ENCODE measurements at places on chromosomes 2 and 18.

GRCh38 chr2:54946220-54946805 lies 103.9 kb downstream of the RTN4 start:
- no peak for DNase-seq

GRCh38 chr2:11820650-11821049 lies 74.2 kb downstream of the LPIN1 start:
- no peak for DNase-seq

GRCh38 chr18:77147418-77147852 lies 14.9 kb upstream of the MBP start:
- DNase-seq = no peak

DNA sequence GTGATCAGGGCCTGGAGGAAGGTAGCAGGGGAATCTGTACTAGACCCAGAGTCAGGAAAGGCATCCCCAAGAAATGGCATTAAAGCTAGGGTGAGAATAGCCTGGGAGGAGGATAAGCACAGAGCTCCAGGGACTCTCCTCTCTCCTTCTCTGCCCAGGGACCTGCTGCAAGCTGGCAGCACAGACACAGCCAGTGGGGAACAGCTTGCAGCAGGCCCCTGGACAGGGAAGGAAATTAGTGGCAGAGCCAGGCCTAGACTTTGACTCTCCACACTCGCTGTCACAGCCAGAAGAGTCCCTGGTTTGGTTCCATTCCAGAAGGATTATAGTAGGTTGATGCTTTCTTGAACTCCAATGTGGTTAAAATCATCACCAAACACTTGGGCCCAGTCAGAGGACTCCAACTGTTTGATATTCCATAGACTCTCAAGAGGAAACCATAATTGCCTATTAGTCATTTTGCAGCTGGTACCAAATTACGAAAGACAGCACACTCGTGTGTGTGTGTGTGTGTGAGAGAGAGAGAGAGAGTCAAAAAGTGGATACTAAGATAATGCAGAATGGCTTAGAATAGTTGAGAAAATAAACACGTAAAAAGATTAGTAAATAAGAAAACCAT lies 95.5 kb upstream of the ATP8B1 start:
- DNase-seq = peak; percentile 58

GRCh38 chr2:241137276-241138190 lies 11.7 kb downstream of the PASK start:
- DNase-seq = no peak

DNA sequence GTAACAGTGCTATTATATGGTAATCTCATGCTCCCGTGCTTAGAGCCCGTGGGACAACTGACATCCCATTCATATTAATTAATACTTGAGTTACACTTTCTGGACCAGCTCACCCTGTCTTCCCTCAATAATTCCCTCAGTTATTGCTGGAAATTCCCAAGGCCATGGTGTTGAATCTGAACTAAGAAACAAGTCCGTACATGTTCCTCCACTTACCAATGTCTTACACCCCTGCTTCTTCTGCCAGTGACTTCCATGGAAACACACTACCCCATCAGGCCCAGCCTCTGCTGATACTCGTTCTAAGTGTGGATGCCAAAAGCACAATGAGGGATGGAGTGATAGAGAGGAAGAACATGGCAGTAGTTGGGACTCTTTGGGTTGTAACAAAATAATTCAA lies 193.7 kb downstream of the RND3 start:
- DNase-seq = no peak

DNA sequence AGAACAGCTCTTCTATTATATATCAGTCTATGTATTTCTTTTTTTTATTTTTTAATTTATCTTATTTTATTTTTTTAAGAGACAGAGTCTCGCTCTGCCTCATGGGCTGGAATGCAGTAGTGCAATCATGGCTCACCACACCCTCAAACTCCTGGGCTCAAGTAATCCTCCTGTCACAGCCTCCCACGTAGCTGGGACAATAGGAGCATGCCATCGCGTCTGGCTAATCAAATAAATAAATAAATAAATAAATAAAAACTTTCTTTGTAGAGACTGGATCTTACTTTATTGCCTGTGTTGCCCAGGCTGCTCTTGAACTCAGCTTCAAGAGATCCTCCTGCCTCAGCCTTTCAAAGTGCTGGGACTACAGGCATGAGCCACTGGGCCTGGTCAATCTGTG lies 117.0 kb downstream of the RBMS1 start:
- DNase-seq = no peak

DNA sequence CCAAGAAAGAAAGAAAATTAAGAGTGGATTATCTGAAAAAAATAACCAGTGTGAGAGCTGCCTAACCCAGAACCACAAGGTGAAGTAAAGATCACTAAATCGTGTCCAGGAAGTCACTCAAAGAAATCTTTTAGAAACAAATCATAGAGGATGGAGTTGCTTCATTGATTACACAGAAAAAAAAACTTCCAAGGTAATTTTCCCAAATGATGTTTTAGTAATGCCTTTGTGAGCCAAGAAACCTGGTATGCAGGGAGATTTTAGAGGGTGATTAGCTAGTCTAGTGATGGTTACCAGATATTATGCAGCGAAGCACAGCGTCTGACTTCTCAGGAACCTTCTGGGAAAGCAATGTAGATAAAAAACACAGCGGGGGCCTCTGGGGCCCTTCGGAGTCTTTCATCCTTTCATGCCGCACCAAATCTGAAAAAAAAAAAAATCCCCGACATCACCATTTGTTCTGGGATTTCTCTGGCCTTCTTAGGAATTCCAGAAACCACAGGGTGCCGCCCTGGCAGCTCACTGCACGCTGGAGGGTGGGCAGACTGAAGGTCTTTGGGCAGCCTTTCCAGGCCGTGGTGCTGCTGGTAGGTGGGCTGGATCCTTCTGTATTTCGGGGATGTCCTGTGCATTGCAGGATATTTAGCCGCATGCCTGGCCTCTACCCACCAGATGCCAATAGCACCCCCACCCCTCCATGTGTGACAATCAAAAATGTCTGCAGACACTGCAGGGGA lies 17.3 kb downstream of the ALPK2 start:
- no peak for DNase-seq

- DNase-seq = no peak
Observed at GRCh38 chr18:70442933-70443332, 154.1 kb downstream of the SOCS6 start.

- DNase-seq = no peak
Observed at GRCh38 chr2:112136096-112136495, 2.1 kb upstream of the FBLN7 start.

DNA sequence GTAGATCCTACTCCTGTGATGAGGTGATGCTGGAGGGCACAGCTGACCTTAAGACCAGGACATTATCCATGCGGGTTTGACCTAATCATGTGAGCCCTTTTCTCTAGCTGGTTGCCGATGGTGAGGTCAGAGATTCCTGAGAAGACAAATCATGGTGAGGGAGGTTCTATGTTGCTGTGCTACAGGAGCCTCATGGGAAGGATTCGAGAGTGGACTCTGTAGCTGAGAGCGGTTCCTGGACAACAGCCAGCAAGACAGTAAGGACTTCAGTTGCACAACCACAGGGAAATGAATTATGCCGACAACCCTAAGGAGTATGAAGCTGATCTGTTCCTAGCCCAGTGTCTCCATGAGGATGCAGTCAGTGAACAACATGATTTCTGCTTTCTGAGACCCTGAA lies 80.4 kb downstream of the EPB41L3 start:
- no peak for DNase-seq

DNA sequence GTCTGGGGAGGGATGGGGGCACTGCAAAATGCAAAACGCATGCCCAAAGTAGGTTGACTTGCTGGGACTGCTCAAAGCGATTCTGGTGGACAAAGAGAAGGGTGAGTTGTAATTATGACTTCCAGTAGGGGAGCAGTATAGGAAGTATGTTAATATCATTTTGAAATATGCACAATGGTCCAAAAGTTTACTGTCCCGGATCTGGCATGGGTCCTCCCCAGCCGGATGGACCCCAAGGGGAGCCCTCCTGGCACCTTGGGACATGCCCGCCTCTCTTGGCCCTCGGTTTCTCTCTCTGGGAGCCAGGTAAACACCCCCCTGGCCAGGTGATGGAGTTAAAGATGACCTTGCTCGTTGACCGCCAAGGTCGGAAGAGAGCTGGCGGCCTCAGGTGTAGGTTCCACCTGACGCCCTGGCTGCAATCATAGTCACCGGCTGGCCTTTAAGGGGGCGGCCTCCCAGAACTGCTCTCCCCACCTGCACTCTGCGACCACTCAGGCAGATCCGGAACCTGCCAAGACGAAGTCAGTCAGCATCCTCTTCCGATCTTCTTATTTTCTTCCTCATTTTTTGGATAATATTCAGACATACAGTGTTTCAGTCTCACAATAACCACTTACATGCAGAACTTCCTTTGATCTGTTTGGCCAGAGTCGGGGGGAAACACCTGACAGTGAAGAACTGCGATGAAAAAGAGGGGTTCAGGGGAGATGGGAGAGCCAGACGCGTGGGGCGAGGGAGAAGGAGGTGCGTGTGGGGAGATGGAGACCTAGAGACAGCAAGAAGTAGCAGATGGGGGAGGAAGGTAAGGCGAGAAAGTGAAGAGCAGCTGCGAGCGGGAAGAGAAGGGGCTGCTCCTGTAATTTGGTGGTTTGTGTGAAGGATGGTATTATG lies 148.3 kb downstream of the MEIS1 start:
- no peak for DNase-seq

DNA sequence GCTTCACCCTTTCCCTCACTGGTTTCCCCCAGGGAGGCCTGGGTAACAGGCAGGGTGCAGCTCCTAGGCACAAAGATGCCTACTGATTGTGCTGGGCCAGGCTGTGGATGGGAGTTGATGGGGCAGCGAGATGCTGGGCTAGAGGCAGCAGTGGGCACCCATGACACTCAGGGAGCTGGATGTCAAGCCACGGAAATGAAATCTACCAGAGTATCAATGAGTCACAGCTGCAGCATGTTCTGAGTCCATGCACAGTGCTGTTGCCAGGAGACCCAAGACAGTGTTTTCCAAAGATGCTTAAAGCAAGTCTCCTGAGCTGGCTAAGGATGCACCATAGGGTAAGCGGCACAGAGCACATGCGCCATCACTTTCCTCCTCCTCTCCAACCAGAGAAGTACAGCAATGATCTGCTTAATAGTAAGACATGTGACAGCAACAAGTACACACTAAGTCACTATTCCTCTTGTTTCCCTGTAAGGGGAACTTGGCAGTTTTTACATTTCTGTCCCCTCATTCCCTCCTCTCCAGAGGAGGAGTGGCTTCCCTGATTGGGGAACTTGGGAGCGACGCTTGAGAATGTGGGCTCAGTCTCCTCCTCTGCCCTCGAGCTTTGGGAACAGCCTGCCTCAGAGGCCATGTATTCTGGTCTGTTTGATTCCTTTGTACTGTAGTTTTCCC lies 57.2 kb downstream of the CDC42EP3 start:
- DNase-seq = no peak

DNA sequence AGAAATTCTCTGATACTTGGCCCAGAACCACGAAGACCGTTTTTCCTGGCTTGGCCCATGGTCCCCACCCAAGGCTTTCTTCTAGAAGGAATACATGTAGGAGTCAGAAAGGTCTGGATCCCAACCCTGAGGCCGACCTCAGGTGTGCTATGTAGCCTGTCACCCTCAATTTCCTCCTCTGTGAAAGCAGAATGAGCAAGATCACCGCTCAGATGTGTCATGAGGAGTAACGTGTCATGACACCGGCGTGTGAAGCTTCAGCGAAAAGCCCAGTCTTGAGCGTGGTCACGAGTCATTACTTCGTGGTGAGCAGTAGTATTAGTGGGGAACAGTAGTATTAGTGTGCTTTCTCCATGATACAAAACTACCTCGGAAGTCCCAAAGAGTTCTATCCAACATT lies 103.4 kb downstream of the ALPK2 start:
- no peak for DNase-seq

DNA sequence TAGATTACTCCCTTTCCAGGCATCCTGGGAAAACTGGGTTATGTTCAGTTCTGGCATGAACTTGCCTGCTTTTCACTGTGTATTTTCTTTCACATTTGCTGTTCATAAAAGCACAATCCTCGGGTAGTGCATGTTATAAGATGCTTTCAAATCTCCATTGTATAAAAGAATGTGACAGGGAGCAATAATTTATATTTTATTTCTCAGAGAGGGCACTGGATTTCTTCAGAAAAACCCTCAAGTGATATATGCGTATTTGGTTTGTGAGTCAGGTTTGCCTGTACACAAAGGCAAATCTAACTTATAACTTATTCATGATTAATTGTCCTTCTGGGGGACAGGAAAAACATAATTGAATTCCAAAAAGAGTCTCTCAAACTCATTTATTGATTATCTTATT lies 440.7 kb upstream of the MMADHC start:
- DNase-seq = no peak

DNA sequence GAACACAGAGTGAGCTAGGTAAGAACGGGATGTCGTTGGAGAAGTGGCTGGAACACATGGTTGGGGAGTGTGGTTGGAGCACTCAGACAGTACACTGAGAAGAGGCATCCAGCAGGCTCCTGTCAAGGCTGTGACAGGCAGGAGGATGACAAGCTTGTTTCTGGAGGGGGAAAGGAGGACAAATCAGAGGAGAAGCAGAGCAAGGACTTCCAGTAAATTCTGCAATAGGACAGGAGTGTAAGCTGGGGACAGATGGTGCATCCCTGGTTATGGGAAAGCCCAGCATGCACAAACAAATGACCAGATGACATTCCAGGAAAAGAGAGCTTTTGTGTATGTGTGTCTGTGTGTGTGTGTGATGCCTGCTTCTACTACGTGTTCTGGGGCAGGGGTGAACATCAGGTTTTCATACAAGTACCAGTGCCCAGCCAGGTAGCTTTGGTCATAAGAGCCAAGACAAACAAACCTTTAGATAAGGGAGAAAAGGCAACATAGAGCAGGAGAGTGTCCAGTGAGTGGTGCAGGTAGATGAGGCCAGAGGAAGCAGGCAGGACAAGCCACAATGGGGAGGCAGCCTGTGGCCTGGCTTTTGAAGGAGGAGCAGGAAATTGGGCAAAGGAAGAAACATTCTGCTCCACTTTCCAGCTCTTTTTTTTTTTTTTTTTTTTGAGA lies 32.1 kb upstream of the MAPK4 start:
- no peak for DNase-seq

GRCh38 chr18:49431165-49431962 lies 29.1 kb downstream of the DYM start:
- no peak for DNase-seq

- peak; percentile 40 for DNase-seq
Observed at GRCh38 chr2:132621131-132621875, 48.7 kb downstream of the LYPD1 start.

DNA sequence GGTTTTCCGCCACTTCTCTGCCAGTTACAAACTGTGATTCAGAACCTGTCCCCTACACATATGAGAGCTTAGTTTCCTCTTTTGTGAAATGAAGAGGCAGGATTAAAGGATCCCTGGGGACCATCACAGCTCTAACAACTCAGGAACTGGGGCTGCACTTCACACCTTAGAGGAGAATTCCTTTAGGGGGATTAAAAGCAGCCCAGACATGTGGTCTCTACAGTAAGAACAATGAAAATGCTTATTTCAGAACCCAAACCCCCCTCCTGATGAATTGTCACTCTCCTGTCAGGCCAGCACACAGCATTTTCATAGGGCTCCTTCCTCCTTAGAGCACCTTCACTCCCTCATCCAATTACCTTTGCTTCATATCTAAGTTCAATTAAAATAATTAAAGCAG lies 101.5 kb upstream of the NEDD4L start:
- no peak for DNase-seq
